ENCODE measurements at places on chromosomes 1 and 21.

DNA sequence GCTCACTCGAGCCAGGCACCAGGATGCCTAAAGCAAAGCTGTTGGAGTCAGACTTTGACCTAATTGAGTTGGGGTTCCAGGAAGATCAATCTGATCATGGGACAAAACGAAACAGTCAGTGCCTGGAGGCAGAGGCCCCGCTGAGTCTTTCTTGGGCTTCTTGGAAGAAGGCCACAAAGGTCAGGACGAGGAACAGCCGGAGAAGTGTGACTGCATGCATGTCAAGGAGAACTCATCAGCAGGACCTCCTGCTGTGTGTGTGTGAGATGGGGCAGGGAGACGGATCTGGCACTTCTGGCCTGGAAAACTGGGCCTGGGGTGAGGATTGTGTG is 190.8 kb downstream of the CAMTA1 start:
- no peaks in the 10 kb centered on the region for H3K27me3 ChIP-seq
- no peak for DNase-seq
- H3K27ac ChIP-seq: no peak overlapping the region
- no peaks in the 10 kb centered on the region for H3K4me1 ChIP-seq

GRCh38 chr1:103942029-103942428 is 192.3 kb downstream of the AMY1C start:
- no peaks in the 10 kb centered on the region for H3K4me1 ChIP-seq
- no peak overlapping the region for H3K4me3 ChIP-seq
- no peak for DNase-seq

- peaks cover 3% of the 10 kb centered on the region for H3K4me1 ChIP-seq
- H3K36me3 ChIP-seq: peaks cover 45% of the 10 kb centered on the region
Measured at GRCh38 chr1:109314795-109315194, 8.0 kb upstream of the MYBPHL start.

DNA sequence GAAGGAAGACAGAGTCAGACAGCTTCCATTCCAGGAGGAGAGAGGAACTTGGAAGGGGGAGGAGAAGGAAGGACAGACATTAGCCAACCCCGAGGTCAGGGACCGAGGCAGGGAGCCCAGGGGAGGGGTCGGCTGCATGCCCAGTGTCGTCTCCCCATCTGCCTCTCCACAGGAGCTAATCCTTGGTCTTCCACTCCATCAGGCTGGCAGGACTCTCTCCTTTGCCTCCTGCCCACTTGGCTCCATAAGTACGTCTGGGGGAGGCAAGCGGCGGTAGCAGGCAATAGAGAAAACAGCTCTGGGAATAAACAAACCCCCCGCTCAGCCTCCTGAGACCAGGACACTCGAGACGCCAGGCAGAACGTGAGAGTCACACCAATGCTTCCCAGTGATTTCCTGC is 71.3 kb downstream of the GRIK3 start:
- no peak overlapping the region for H3K4me3 ChIP-seq
- no peaks in the 10 kb centered on the region for H3K4me1 ChIP-seq

GRCh38 chr1:57798543-57798942 is 374.7 kb upstream of the DAB1 start:
- no peak overlapping the region for H3K27ac ChIP-seq
- no peaks in the 10 kb centered on the region for H3K36me3 ChIP-seq
- no peak overlapping the region for H3K4me3 ChIP-seq
- H3K27me3 ChIP-seq: no peaks in the 10 kb centered on the region

- peaks cover 1% of the 10 kb centered on the region for H3K4me1 ChIP-seq
- peak; percentile 62 for DNase-seq
- H3K36me3 ChIP-seq: no peaks in the 10 kb centered on the region
- H3K27ac ChIP-seq: no peak overlapping the region
- H3K27me3 ChIP-seq: no peaks in the 10 kb centered on the region
Measured at GRCh38 chr1:91345395-91346005, 59.1 kb downstream of the HFM1 start.

- peaks cover 6% of the 10 kb centered on the region for H3K4me1 ChIP-seq
- H3K27ac ChIP-seq: no peak overlapping the region
- H3K36me3 ChIP-seq: peaks cover 32% of the 10 kb centered on the region
- no peaks in the 10 kb centered on the region for H3K27me3 ChIP-seq
- no peak for DNase-seq
- no peak overlapping the region for H3K4me3 ChIP-seq
Measured at GRCh38 chr1:214364386-214364785, 83.4 kb downstream of the SMYD2 start.

- H3K36me3 ChIP-seq: no peaks in the 10 kb centered on the region
- DNase-seq: no peak
- H3K4me3 ChIP-seq: peak overlapping the region; percentile 66
- H3K4me1 ChIP-seq: peaks cover 19% of the 10 kb centered on the region
- H3K27ac ChIP-seq: no peak overlapping the region
Measured at GRCh38 chr1:57422271-57423134, 1.4 kb downstream of the DAB1 start.

DNA sequence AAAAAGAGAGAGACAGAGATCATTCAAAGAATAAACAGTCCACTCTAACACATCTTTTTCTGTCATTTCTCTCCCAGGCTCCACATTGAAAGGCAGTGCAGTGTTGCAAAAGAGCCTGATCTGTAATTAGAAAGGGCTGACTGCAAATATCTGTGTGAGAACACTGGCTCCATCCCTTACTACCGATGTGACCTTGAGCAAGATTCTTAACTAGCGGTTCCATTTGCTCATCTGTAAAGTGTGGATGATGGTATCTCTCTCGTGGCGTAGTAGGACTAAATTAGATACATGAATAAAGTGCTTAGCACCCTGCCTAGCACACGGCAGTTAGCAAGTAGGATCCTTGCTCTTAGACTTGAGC is 26.9 kb upstream of the SLC44A3 start:
- H3K4me3 ChIP-seq: no peak overlapping the region
- no peaks in the 10 kb centered on the region for H3K36me3 ChIP-seq
- no peaks in the 10 kb centered on the region for H3K27me3 ChIP-seq
- no peak overlapping the region for H3K27ac ChIP-seq
- no peak for DNase-seq

DNA sequence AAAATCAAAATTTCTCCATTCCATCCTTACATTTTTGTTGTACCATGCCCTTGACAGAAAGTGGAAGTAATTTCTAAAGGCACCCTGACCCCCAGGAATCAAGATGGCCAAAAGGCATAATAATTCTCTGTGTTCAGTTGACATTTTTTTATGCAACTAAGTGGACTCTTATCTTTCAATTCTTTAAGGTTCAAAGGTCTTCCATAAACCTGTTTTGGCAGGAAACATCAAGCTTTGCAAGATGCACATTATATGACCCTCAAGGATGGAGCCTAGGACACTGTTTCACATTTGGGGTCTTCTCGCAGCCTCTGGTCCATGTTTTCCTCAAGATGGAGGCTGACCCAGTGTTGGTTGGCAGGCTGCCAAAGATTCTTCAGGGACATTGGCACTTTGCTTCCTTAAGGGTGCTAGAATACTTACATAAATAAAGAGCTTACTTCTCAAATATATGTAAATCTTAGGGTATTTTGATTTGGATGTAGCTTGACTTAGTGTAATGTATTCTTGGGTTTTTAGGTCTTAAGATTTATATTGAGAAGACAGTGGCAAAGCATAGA is 48.0 kb upstream of the COG2 start:
- no peaks in the 10 kb centered on the region for H3K4me1 ChIP-seq
- no peak overlapping the region for H3K4me3 ChIP-seq
- no peaks in the 10 kb centered on the region for H3K27me3 ChIP-seq
- no peak for DNase-seq
- no peak overlapping the region for H3K27ac ChIP-seq
- no peaks in the 10 kb centered on the region for H3K36me3 ChIP-seq

DNA sequence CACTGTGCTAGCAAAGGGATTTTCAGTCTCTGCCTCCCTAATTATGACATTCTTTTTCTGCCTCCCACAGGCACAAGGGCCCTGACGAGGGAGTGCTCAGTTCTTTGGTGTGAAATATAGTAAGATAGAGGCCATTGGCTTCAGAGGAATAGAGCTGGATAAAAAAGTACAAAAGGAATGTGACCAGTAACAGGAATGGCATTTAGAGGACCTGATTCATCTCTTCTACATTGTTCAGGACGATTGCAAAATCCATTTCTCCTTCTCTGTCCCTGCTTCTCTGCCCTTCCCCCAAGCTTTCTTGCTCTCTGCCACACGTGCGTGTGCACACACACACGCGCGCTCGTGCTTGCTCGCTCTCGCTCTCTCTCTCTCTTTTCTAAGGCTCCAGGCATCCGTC is 668.2 kb downstream of the KIF26B start:
- H3K27ac ChIP-seq: peak overlapping the region; percentile 41
- H3K27me3 ChIP-seq: no peaks in the 10 kb centered on the region
- H3K36me3 ChIP-seq: no peaks in the 10 kb centered on the region
- peaks cover 3% of the 10 kb centered on the region for H3K4me1 ChIP-seq

GRCh38 chr1:174158767-174159251 is 511 bp upstream of the RABGAP1L start:
- H3K4me1 ChIP-seq: no peaks in the 10 kb centered on the region
- no peak for DNase-seq
- H3K27me3 ChIP-seq: no peaks in the 10 kb centered on the region

GRCh38 chr1:212242288-212242984 is 42.8 kb upstream of the PPP2R5A start:
- DNase-seq: no peak
- no peak overlapping the region for H3K27ac ChIP-seq
- no peaks in the 10 kb centered on the region for H3K27me3 ChIP-seq
- H3K4me3 ChIP-seq: no peak overlapping the region
- peaks cover 5% of the 10 kb centered on the region for H3K4me1 ChIP-seq
- H3K36me3 ChIP-seq: no peaks in the 10 kb centered on the region

GRCh38 chr1:16122916-16123315 is 33.0 kb downstream of the EPHA2 start:
- no peak overlapping the region for H3K27ac ChIP-seq
- no peaks in the 10 kb centered on the region for H3K4me1 ChIP-seq
- no peak overlapping the region for H3K4me3 ChIP-seq
- no peak for DNase-seq

DNA sequence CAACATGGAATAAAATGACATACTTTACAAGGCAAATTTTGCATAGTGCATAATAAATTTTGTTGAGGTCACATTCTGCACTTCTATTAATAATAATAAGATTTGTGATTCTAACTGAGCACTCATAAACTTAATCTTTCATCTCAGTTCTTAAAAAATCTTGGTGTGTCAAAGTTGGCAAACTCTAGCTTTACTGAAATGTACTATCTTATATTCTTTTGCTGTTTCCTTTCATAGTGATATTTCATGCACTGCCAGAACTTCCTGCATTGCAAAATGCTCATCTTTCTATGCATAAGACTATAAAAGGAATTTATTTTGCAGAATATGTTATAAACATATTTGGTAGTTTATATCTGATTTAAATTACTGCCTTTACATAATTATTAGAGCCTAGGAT is 797.6 kb downstream of the ADGRL2 start:
- no peak for DNase-seq
- H3K4me3 ChIP-seq: no peak overlapping the region
- H3K27me3 ChIP-seq: no peaks in the 10 kb centered on the region

DNA sequence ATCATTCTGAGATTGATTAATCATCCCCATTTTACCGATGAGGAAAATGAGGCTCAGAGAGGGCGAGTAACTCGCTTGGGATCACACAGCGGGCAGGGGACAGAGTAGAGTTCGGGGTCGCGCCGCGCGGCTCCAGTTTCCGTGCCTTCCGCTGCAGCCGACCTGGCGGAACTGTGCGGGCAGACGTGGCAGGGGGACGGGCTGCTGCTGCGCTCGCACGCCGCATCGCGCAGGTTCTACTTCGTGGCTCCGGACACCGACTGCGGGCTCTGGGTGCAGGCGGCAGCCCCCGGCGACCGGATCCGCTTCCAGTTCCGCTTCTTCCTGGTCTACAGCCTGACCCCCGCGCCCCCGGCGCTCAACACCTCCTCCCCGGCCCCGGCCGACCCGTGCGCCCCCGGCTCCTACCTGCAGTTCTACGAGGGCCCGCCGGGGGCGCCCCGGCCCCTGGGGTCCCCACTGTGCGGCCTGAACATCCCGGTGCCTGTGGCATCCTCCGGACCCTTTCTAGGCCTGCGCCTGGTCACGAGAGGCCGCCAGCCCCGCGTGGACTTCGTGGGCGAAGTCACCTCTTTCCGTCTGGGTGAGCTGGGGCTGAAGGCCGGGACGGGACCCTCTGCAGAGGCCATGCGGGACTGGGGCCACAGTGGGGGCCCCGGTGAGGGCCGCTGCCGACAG is 2.3 kb downstream of the LDLRAD2 start:
- no peak overlapping the region for H3K27ac ChIP-seq
- H3K27me3 ChIP-seq: no peaks in the 10 kb centered on the region
- H3K4me3 ChIP-seq: peak overlapping the region; percentile 45
- H3K4me1 ChIP-seq: peaks cover 2% of the 10 kb centered on the region
- no peak for DNase-seq

- H3K27me3 ChIP-seq: no peaks in the 10 kb centered on the region
- H3K36me3 ChIP-seq: no peaks in the 10 kb centered on the region
- no peaks in the 10 kb centered on the region for H3K4me1 ChIP-seq
- DNase-seq: no peak
- H3K4me3 ChIP-seq: no peak overlapping the region
Measured at GRCh38 chr1:48499211-48499735, 27.3 kb upstream of the SPATA6 start.

DNA sequence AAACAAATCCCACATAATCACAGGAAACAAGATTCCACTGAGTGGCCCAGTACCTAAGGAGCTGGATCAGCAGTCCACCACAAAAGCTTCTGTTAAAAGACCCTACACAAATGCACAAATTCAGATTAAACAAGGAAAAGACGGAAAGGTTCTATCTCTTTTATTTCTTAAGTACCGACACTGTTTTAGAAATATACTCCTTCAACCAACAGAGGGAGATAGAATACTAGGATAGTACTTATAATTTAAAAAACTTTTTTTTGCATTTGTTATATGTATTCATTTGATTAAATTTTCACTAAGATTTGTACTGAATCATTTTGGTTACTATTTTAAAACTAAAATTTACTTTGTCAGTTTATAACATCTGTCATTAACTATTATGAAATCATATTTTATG is 12.5 kb downstream of the CDC7 start:
- no peak overlapping the region for H3K4me3 ChIP-seq
- H3K4me1 ChIP-seq: no peaks in the 10 kb centered on the region
- peaks cover 5% of the 10 kb centered on the region for H3K36me3 ChIP-seq
- H3K27me3 ChIP-seq: no peaks in the 10 kb centered on the region

DNA sequence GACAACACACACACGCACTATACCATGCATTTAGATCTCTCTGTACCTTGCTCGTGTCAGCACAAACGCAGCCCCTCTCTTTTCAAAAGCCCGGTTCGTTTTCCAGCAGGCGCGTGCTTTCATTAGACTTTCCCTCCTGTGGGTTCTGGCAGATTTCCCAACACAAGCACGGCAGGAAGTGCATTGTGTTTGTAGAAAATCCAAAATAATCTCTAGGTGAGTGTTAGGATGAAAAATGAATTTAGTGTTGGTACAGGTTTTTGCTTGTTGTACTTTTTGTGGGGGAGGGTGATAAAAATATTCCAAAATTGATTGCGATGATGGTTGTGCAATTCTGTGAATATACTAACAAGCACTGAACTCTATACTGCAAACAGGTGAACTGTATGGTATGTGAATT is 54.1 kb upstream of the POFUT2 start:
- no peak overlapping the region for H3K27ac ChIP-seq
- no peaks in the 10 kb centered on the region for H3K27me3 ChIP-seq
- H3K4me1 ChIP-seq: peaks cover 11% of the 10 kb centered on the region
- no peaks in the 10 kb centered on the region for H3K36me3 ChIP-seq
- H3K4me3 ChIP-seq: no peak overlapping the region

GRCh38 chr1:183306317-183307042 is 111.7 kb downstream of the NMNAT2 start:
- H3K4me1 ChIP-seq: peaks cover 29% of the 10 kb centered on the region
- no peaks in the 10 kb centered on the region for H3K27me3 ChIP-seq
- H3K36me3 ChIP-seq: no peaks in the 10 kb centered on the region
- no peak overlapping the region for H3K4me3 ChIP-seq

GRCh38 chr1:192835116-192835515 is 26.3 kb downstream of the RGS2 start:
- no peak overlapping the region for H3K4me3 ChIP-seq
- no peaks in the 10 kb centered on the region for H3K27me3 ChIP-seq
- no peaks in the 10 kb centered on the region for H3K36me3 ChIP-seq
- H3K27ac ChIP-seq: no peak overlapping the region
- DNase-seq: no peak

Measured in trophoblast cell (in vitro differentiated cells and primary cell).